ENCODE measurements at places on chromosomes 1 and 21.
A peak's percentile ranks its signal among the peaks of the same experiment; 100 is the strongest.

GRCh38 chr1:15409388-15410222 lies at the start of gene EFHD2:
TSS of gene EFHD2 (plus strand) at chr1:15409888. CDS start at chr1:15409972, 84 bp downstream.
- DNase-seq = no peak

GRCh38 chr1:98287626-98288025 lies 366.8 kb upstream of the DPYD start:
- no peak for DNase-seq

GRCh38 chr1:145983960-145984830 lies 12.2 kb downstream of the TXNIP start:
- no peak for DNase-seq

DNA sequence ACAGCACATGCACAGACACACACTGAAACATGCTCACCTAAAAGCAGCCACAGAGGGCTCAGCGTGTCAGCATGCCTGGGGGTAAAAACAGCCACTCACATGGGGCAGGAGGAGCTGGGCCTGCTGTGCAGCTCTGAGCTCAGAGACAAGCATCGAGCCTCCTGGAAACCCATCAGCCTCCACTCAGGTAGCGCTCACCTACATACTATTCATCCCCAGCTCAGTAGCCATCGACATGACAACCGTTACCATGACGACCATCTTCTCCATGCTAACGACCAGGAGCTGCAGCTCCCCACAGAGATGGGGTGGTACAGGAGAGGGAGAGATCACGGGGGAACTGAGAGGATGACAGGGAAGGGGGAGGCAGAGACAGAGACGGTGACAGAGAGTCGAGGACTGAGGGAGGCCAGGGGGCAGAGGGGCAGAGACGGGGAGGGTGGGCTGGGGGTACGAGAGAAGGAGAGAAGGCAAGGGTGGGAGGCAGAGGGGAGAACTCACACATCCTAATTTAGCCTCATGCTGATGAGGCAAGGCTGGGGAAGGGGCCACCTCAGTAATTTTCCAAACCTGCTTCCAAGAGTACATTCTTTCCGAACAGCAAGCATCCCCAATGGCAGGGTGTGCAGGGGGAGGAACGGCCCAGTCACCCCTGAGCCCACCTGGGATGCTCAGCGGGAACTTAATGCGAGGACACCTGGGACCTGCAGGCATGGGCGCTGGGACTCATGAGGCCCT lies 28.4 kb downstream of the SDC3 start:
- DNase-seq = peak; percentile 14

- peak; percentile 54 for DNase-seq
Measured at GRCh38 chr1:206586501-206587445, 25.5 kb downstream of the EIF2D start.

- DNase-seq = no peak
Measured at GRCh38 chr1:63617450-63617849, 24.2 kb downstream of the PGM1 start.

GRCh38 chr1:26003756-26004155 lies 5.9 kb upstream of the PAFAH2 start:
- DNase-seq = no peak

DNA sequence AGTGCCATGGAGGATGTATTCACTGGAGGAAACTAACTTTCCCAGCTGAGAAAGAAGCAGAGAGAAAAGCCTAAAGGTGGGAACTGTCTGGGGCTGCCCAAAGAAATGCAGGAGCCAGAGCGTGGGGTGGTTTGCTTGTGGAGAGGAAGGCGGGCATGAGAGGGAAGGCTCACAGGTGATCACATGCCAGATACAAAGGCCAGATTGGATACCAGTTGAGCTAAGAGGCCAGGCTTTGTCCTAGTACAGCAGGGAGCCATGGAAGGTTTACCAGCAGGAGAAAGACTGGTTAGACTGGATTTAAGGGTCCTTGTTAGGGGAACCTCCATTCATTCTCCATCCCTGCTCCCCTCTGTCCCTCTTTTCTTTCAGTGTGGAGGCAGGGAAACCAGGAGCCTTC lies 66.4 kb downstream of the BEND5 start:
- no peak for DNase-seq

GRCh38 chr1:243287123-243287460 lies 31.3 kb downstream of the SDCCAG8 start:
- no peak for DNase-seq

GRCh38 chr1:191498318-191498717 lies 659.9 kb upstream of the RGS18 start:
- DNase-seq = no peak

- no peak for DNase-seq
Measured at GRCh38 chr1:9070486-9070885, 1.1 kb upstream of the SLC2A5 start.

GRCh38 chr21:28174701-28175100 lies 818.0 kb downstream of the LTN1 start:
- DNase-seq = no peak

DNA sequence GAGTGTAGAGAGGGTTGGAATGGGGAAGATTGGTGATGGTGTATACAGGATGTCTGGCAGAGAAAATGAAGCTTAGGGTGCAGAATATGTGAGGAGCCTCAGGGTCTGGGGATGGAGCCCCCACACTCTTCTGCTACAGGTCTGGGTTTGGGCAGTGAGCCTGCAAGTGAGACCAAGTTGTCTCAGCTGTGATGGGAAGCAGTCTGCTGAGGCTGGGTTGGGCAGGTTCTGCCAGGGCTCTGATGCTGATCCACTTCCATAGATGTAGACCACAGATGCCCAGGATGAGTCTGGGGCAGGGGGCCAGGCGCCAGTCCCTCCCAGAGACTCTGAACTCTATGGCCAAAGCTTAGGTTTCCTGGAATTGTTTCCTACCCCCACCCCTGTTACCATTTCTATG lies 516.9 kb downstream of the PTPRU start:
- DNase-seq = no peak

- no peak for DNase-seq
Measured at GRCh38 chr1:161720956-161721737, at the start of gene FCRLB. TSS of gene FCRLB (plus strand) at chr1:161721544. CDS start at chr1:161722673, 1,129 bp downstream.

DNA sequence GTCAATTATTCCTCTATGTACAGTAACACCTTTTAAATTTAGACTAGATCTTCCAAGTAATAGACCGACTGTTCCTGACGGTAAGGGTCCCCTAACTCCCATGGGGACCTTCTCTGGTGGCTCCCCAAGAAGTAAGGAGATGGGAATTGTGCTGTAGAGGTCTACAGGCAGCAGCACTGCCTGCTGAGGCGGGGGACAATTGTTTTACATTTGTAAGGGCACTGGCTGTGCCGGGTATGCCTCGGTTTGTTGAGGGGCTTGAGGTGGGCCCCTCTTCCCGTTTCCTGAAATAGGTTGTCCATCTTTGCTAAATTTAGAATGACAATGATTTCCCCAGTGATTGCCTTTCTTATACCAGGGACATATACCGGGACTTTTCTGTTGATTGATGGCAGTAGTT lies 13.1 kb upstream of the L1TD1 start:
- DNase-seq = no peak

GRCh38 chr1:223062177-223062576 lies 80.9 kb downstream of the TLR5 start:
- no peak for DNase-seq

- no peak for DNase-seq
Measured at GRCh38 chr1:18326211-18326897, 154.4 kb upstream of the KLHDC7A start.

GRCh38 chr1:32335535-32335789 lies 571 bp downstream of the MARCKSL1 start:
- DNase-seq = no peak

DNA sequence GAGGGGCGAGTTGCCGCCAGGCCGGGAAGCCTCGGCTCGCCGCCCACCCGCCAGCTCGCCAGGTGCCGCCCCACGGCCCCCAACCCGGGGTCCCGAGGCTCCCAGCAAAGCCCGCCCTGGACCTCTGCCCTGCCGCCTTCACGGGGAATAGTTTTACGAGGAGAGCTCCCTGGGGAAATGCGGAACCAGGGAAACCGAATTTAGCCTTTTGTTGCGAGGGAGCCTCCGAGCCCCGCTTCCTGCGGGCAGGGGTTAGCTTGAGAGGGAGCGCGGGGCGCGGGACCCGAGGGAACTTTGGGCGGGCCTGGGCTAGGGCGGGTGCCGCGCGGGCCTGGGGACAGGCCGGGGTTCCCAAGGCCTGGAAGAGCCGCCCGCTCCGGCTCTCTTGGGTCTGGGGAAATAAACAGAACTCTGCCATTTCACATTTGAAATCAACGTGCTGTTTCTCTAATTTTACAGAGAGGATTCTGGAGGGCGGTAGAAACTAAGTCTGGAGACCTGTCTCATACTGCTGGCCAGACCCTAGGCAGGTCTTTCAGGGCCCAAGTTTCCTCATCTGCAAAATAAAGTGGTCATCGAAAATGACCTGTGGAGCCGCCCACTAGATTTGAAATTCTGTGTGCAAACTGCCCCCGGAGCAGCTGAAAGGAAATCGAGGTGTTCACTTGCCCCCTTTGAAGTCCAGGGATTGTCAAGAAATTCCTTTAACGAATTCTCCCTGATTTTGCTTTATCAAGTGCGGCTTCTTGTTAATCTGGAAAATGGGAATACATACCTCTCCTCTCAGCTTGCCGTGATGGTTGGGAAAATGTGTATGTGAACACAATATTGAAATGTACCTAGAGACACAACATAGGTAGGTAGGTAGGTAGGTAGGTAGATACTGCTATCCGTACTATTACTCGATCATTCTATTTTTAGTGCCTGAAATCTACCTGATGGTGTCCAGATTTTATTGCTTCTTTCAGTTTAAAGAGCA lies 749 bp upstream of the GLUL start:
- no peak for DNase-seq

DNA sequence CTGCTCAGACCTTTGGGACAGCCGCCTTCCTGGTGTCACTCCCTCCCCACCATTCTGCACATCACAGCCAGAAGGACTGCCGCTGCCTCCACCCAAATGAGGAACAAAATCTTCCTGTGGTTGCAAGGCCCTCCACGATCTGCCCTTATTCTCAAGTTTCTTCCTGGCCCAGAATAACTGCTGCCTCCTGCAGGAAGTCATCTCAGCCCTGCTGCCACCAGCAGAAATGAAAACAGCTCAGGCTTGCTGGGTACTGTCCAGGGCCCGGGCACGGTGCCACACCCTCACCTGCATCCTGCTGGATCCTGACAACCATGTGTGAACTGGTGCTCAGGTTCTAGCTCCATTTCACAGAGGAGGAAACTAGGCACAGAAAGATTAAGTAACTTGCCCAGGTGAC lies 2.8 kb downstream of the CLDN19 start:
- DNase-seq = no peak

DNA sequence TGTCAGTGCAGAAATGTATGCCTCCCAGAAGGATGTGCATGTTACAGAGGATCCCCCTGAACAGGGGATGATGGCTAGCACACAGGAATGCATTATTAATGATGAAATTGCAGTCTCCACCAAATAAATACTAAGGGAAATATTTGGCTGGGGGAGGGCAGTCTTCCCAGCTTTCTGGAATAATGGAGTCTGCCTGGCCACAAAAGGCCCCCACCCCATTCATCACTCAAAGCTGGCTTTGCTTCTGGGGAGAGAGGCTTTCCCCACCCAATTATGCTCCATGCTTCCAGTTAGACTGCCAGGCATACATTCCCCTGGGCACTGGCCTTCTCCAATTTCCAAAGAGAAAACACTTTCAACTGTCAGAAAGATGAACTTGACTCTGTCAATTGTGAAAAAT lies 302.7 kb downstream of the SIPA1L2 start:
- no peak for DNase-seq

DNA sequence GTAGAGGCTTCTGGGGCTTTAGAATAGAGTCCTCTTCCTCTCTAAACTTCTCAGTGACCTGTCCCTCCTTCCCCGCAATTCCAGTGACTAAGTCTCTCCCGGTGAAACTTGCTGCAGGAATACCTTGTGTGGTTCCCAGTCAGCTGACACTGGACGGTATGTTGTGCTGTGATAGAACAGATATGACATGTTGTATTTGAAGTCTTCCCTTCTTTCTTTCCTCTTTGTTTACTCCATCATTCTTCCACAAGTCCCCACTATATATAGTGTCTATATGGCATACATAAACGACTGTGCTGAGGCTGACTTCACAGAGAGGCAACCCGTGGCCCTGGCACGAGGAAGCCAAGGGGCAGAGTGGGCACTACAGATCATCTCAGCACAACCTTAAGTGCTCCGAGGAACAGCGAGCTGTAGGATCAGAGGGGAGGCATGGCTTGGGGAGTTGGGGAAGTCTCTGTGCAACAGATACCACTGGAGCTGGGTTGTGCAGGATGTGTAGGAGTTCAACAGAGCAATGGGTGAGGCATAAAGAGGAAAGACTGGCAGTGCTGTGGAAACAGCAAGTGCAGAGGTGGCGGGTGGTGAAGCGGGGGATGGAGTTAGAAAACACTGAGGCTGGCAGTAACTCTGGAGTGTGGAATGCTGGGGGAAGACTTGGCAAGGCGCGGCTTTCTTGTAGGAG lies 237.8 kb downstream of the TRABD2B start:
- DNase-seq = no peak

DNA sequence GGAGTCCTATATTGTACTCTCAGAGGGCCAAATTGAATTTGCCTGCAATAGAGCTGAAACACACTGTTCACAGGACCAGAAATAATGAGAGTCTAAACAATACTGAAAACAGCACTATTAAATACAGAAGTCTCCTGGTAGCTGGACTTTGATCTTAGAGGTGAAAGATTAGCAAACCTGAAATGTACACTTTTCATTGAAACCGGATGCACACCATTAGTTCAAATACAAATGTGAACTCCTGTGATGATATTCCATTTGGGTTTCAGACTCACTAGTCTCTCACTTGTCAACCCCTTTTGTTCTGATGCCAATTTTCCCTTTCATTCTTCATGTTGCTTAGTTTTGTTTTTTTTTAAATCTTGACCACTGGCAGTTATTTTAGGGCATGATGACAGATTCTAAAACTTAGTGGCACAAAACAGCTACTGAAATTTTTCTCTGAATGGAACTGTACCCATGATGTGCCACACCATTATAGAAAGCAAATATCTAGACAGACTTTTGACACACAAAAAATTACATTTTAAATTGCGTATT lies 5.9 kb upstream of the TNFSF4 start:
- no peak for DNase-seq

- no peak for DNase-seq
Measured at GRCh38 chr1:75768016-75768415, 18.0 kb upstream of the RABGGTB start.

- DNase-seq = no peak
Measured at GRCh38 chr1:2462819-2463218, 13.3 kb upstream of the PLCH2 start.

- no peak for DNase-seq
Measured at GRCh38 chr1:201145816-201146215, 8.5 kb downstream of the TMEM9 start.

GRCh38 chr1:56758135-56758534 lies 61.1 kb downstream of the FYB2 start:
- no peak for DNase-seq
